ENCODE measurements at places on chromosomes 12 and 14. TPM values are rescaled to one million over a fixed set of nuclear protein-coding genes. Genes with fewer than 3 reads are reported as not detected.

Gene MRPS35
- 26.6 TPM for total RNA-seq

Gene CDKN3
- total RNA-seq: 3.2 TPM

Gene ACSS3
- total RNA-seq: not detected

Gene C12orf50
- total RNA-seq: 0.13 TPM

Gene KLRF1
- 1.3 TPM for total RNA-seq

Gene CCT2
- total RNA-seq: 156 TPM

Gene CD27
- 149 TPM for total RNA-seq

Gene RNASE7
- not detected for total RNA-seq

Gene ITGA7
- total RNA-seq: 5.2 TPM

Gene LMNTD1
- total RNA-seq: not detected

Gene CTDSP2
- total RNA-seq: 258 TPM

Gene KRT79
- not detected for total RNA-seq

Gene GPR135
- total RNA-seq: 2.0 TPM

Gene KRT75
- total RNA-seq: not detected

Gene NPFF
- not detected for total RNA-seq

Gene R3HDM2
- 115 TPM for total RNA-seq

Gene HOXC13
- total RNA-seq: not detected

Gene P2RX2
- total RNA-seq: not detected

Gene GPRC5D
- total RNA-seq: not detected

Gene GPR132
- 36.3 TPM for total RNA-seq

Gene KCNH3
- total RNA-seq: 8.5 TPM

Gene LMO3
- total RNA-seq: not detected

Gene VASH1
- 3.6 TPM for total RNA-seq

Gene TCP11L2
- total RNA-seq: 211 TPM

Gene PTGES3
- 197 TPM for total RNA-seq

Gene BEGAIN
- total RNA-seq: 1.5 TPM

Gene AMDHD1
- 2.2 TPM for total RNA-seq
